ENCODE measurements at places on chromosomes 12 and 14. TPM values are rescaled to one million over a fixed set of nuclear protein-coding genes. Genes with fewer than 3 reads are reported as not detected.

DNA sequence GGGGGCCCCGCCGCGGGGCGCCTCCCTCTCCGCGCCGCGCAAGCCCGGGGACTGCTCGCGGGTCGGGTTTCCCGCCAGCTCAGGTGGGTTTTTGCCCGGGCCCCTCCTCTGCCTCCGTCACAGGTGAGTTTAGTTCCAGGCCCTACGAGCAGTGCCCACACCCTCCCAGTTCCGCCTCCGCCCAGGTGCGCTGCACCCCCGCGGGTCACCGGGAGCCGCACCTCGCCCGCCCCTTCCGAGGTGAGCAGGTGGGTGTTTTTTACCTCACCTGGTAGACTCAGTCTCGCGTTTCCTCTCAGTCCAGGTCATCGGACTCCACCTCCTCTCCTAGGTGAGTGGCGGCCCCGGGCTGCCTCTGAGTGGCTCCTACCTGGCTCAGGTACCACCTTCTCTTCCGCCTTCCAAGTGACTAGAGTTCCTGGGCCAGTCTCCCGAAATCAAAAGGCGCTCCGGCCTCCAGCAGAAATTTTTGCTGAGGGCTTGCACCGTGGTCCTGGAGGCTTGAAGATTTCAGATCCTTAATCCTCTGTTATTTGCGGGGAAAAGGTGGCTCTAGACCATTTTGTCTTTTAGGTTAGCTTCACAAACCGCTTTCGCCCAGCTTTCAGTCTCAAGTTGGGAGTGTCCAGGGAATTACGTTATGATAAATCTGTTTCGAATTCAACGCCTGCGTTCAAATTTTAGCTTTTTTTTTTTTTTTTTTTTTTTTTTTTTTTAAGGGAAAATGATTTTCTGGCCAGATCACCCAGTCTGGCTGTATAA, at the start of gene TMEM30B:
TSS of gene TMEM30B (minus strand) at position 153 of the 762 bp plus-strand sequence. CDS start 191 bp downstream, outside the sequence.
- H3K4me1 ChIP-seq = no peaks in the 10 kb centered on the region
- H3K36me3 ChIP-seq = peaks cover 4% of the 10 kb centered on the region
- peak within 1 kb of the TSS; percentile 62 for H3K4me3 ChIP-seq
- H3K27me3 ChIP-seq = peaks cover 93% of the 10 kb centered on the region

Gene SPIC
- not detected for total RNA-seq

- no peak overlapping the region for H3K27ac ChIP-seq
- H3K4me1 ChIP-seq = peaks cover 12% of the 10 kb centered on the region
- H3K36me3 ChIP-seq = no peaks in the 10 kb centered on the region
- no peak overlapping the region for H3K4me3 ChIP-seq
- no peak for DNase-seq
Measured at GRCh38 chr12:92332552-92332951, 186.9 kb upstream of the BTG1 start.

DNA sequence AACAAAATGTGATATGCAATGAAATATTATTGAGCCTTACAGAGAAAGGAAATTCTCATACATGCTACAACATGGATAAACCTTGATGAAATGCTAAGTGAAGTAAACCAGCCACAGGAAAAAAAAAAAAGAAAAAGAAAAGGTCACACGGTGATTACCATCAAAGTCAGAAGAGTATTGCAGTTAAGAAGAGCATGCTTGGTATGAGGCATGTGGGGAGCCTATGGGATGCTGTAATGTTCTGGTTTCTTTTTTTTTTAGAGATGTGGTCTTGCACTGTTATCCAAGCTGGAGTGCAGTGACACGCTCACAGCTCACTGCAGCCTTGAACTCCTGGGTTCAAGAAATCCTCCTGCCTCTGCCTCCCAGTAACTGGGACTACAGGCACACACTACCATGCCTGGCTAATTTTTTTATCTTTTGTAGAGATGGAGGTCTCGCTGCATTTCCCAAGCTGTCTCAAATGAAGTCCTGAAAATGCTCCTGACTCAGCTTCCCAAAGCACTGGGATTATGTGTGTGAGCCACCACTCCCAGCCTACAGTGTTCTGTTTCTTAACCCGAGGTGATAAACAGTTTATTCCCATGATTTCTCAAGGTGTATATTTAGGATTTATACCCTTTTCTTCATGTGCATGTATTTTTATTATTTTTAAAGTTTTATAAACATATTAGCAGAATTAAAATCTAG, 96.2 kb downstream of the SEC23A start:
- peaks cover 3% of the 10 kb centered on the region for H3K36me3 ChIP-seq
- H3K27ac ChIP-seq = no peak overlapping the region
- H3K27me3 ChIP-seq = no peaks in the 10 kb centered on the region
- H3K4me1 ChIP-seq = no peaks in the 10 kb centered on the region
- DNase-seq = no peak

Gene HEBP1
- total RNA-seq = 27.7 TPM

GRCh38 chr12:23771240-23771949, 178.1 kb downstream of the SOX5 start:
- DNase-seq = peak; percentile 36
- H3K4me3 ChIP-seq = peak overlapping the region; percentile 49
- H3K4me1 ChIP-seq = peaks cover 55% of the 10 kb centered on the region

GRCh38 chr12:42010715-42011114, 134.0 kb downstream of the GXYLT1 start:
- H3K36me3 ChIP-seq = no peaks in the 10 kb centered on the region
- no peaks in the 10 kb centered on the region for H3K27me3 ChIP-seq
- H3K27ac ChIP-seq = no peak overlapping the region
- no peak for DNase-seq
- no peaks in the 10 kb centered on the region for H3K4me1 ChIP-seq
- no peak overlapping the region for H3K4me3 ChIP-seq

Gene FGF23
- total RNA-seq = 0.25 TPM

Gene APOF
- not detected for total RNA-seq

DNA sequence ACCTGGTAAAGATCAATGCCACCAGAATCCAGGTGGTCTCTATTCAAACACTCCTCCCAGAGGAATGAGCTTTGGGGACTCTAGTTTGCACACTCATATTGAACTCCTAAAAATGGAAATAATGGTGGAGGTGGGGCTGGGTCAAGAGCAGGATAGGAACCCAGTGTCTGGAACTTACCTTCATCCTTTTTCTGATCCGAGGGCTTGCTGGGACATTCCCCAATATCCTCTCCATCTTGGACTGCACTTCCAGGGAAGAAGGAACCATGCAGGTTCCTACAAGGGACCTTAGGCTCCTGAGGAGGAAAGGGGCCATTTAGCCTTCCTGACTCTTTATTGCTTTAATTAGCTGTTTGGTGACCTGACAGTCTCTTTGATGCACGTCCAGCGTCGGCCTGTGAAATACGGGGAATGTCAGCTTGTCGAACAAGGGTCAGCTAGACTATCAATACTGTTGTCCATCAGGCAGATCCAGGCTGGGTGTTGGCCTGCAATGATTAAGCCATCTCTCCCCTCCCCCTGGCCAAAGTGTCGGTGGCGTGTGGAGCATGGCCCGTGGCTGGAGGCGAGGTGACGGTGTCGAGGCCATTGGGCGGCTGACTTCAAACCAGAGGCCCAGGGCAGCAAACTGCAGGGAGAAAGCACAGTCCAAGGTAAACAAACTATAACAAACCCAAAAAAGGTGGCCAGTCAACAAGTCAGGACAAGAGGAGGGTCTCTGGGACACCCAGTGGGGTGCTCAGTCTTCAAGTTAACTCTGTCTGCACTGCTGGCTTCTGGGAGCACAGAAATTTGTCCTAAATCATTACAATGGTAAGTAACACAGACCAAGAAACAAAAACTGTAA, 405.2 kb upstream of the TBX3 start:
- H3K27me3 ChIP-seq = peaks cover 3% of the 10 kb centered on the region
- no peak for DNase-seq
- H3K4me1 ChIP-seq = no peaks in the 10 kb centered on the region
- H3K4me3 ChIP-seq = no peak overlapping the region

Gene FAM181A
- 13.4 TPM for total RNA-seq

DNA sequence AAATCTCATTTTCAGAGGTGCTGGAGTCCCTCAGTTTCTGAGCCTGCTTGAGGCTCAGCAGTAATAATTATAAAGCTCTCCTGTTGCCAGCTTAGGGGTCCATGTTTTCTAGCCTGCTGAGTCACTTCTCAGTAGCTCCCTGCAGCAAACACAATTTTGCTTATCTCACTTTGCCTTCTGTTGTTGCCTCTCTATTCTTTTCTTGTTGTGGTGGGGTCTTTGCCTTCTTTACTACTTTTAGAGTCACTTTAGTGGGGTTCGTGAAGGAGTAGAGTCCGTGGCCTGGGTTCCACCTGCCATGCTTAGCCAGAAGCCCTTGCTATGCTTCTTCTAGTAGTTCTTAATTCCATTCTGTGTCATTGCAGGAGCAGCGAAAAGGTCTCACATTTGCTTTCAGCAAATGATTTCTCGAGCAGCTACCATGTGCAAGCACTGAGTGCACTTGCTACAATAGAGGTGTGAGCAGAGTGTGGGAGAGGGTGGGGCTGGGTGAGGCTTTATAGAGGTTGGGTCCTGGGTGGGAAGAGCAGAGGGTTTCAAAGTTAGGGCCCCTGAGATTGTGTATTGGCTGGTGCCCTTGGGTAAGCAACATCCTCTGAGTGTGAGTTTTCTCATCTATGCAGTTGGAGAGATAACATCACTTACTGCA, 114.3 kb downstream of the ADCK1 start:
- no peak overlapping the region for H3K4me3 ChIP-seq
- peaks cover 9% of the 10 kb centered on the region for H3K4me1 ChIP-seq
- no peak for DNase-seq
- H3K27me3 ChIP-seq = no peaks in the 10 kb centered on the region
- H3K27ac ChIP-seq = no peak overlapping the region

Gene CD27
- not detected for total RNA-seq

Gene RNF212B
- total RNA-seq = not detected
